ENCODE measurements at places on chromosomes 2 and 18.

GRCh38 chr2:73836141-73836943, 7.6 kb downstream of the STAMBP start:
- no peak for DNase-seq

DNA sequence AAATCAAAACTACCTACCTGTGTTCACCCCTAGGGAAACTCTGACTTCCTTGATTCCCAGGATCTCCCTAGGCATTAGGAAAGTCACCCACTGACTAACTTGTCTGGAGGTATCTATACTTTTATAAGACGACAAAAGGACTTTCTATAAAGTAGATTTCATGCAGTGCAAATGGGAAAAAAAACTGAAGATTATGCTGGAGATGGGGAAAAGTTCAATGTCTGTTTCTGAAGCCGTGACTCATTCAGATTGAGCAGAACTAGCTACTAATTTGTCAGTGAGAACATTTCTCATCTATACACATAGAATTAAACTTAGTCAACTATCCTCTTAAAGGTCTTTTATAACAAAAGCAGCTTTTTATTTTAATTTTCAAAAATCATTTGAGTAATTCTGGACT, 6.0 kb downstream of the SEPTIN10 start:
- no peak for DNase-seq

DNA sequence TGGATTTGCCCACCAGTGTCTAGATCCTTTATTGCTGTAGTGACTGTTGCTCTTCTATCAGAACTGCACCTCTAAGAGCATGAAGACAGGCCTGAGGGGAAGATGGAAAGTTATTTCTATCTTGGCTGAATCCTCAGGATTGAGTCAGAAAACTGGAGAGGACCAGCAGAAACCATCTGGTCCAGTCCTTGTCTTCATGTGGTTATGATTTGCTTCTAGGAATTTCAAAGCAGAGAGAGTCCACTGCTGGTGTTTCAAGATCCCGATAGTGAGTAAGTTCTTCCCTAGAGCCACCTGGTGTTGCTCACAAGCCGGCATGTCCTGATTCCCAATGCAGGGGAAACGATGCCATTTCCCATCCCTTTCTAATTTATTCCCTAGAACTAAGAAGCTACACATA, 84.2 kb downstream of the NCKAP5 start:
- DNase-seq = no peak

DNA sequence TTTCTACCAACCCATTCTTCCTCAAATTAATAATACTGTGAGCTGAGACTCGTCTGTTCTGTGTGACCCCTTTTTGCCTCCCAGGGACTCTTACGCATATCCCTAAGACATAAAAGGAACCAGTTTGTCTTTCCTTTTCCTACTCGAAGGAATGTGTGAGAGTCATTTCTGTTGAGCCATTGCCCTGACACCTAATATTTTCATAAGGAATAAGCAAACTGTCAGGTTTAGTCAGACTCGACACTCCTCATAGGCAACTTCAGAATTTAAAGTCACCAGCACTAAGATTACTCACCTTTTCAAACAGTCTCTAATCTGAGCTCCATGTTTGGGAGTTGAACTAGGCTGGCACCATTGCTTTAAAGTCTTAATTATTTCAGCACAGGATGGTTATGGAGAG, 305.5 kb downstream of the IKZF2 start:
- DNase-seq = no peak

- DNase-seq = no peak
Observed at GRCh38 chr18:23094411-23095190, 40.7 kb upstream of the CABLES1 start.

DNA sequence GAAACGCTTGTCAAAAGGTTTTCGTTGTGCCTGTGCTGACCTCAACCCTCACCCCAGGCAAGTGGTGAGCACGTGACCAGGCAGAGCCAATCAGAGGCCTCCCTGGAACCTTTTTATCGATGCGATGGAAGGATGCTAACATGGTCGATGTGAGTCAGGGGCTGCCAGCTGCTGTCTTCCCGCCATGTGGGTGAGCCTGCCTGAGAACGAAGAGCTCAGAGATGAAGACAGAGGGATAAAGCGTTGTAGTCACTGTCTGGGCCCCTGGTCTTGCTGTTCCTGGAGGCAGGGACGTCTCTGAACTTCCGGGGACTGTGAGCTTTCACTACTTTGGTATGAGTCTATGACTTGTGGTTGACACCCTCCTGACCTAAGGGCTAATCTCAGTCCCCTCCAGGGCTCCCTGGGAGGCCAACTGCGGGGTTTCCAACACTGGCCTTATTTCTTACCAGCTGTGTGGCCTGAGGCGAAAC, 18.6 kb downstream of the DNMT3A start:
- DNase-seq = no peak

DNA sequence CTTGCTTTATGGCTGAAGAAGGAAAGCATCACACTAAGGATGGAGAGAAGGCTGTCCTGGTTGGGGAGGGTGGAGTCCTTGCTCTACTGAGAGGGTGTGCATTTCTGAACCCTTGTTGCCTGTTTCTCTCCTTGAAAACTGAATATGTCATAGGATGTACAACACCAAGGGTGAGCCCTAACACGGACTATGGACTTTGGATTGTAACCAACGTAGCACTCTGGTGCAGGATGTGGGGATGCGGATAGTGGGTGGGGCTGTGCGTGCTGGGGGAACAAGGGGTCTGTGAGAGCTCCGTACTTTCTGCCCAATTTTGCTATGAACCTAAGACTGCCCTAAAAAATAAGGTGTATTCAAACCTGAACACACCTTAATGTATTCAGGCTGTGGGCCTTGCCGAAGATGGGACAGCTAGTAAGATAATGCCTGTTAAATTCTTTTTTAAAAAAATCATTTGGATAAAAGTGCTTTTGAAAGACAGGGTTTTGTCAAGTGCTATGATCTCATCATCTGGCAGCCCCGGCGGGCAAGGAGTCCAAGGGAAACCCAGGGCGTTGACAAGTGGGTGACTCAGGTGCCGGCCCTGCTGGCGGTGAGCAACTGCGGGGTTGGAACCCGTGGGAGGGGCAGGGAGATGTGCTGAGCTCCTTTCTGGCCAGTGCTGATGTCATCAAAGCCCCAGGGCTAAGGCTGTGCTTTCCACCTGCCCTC, 54.0 kb downstream of the GATA6 start:
- DNase-seq = no peak

DNA sequence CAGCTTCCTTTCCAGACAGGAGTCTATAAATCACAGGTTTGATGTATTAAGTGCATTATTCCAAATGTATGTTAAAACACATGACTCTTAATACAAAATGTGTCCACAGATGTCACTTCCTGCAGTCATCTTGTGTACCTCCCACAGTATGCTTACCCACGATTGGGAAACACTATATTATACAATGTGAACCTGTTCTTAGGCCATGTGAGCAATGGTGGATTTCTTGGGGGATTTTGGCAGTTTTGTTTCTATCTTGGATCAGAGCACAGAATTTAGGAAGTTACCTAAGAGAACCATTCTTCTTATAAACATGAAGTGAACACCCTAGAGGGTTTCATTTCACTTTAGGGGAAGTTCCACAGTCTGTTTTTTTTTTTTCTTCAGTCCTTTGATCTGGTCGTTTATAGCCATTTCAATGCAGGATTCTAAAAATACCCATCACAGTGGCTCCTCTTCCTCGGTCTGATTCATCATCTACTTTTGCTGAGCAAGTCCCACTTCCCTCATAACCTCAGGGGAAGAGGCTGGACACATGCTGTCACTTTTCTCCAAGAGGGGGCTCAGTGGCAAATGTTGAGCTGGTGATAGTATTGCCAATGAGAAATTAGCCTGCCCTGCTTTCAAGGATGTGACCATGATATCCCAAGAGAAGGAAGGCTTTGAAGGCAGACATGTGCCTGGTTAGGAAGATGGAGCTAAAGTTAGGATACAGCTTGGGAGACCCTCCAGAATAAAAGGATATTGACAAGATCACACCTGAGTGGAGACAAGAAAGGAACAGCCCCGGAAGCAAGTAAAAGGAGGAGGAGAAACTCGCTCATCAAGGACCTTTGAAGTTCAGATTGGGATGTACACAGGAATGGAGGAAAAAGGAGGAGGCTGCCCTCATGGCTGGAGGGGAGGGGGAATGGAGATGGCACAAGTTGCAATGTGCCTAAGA, 22.6 kb downstream of the PLEK start:
- DNase-seq = no peak

DNA sequence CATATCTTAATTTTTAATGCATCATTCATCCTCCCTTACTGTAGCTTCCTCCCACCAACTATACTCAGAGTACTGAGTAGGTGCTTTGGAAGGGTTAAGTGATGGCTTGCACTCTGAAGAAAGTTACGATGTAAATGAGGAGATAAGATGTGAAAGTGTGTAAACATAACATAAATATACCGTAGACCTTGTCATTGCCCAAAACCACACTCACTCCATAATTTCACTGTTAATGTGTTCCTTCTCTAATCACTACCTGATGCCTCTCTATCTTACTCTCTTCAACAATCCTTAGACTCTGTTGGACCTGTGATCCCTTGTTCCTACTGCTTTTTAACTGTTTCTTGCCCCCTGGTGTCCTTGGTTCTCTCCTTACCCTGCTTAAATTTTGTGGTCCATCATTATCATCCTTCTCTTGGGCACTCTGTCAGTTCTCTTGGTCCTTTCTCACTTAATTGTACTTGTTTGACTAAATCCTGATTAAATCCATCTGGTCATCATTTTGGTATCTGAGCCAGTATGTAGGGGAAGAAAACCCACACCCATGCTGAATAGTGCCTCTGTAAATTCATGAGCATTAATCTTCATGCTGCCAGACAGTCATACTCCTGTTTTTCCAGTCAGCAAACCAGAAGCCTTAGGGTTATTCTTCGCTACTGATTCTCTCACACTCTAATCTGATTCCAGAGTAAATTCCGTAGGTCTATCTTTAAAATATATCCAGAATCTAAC, 45.0 kb downstream of the PMS1 start:
- DNase-seq = no peak
